Activated CD4-positive, alpha-beta T cell treated with anti-CD3 and anti-CD28 coated beads, Interleukin-2, amount 10 ng/mL, durations not matched to agents 7 days and 5 days (primary cell): ENCODE measurements at places on chromosomes 2 and 18. TPM values are rescaled to one million over a fixed set of nuclear protein-coding genes. Genes with fewer than 3 reads are reported as not detected.

The VWA3B gene
- total RNA-seq, result not detected

The MCFD2 gene
- 48.3 TPM for total RNA-seq

The LANCL1 gene
- total RNA-seq, result 39.5 TPM

The ARHGEF4 gene
- total RNA-seq, result 0.47 TPM

The KIF3C gene
- 7.0 TPM for total RNA-seq

The CTIF gene
- 2.7 TPM for total RNA-seq

The HOXD13 gene
- not detected for total RNA-seq

The ANKRD53 gene
- total RNA-seq, result 0.50 TPM
